ENCODE measurements at places on chromosomes 13 and 19. TPM values are rescaled to one million over a fixed set of nuclear protein-coding genes. Genes with fewer than 3 reads are reported as not detected.

Gene PTGER1
- polyA plus RNA-seq: 0.63 TPM

Gene CTU1
- polyA plus RNA-seq: 3.3 TPM

Gene C3
- 10.0 TPM for polyA plus RNA-seq

Gene CRLF1
- polyA plus RNA-seq: 6.6 TPM

GRCh38 chr13:36436811-36437210, 4.5 kb downstream of the CCNA1 start:
- no peak for DNase-seq

DNA sequence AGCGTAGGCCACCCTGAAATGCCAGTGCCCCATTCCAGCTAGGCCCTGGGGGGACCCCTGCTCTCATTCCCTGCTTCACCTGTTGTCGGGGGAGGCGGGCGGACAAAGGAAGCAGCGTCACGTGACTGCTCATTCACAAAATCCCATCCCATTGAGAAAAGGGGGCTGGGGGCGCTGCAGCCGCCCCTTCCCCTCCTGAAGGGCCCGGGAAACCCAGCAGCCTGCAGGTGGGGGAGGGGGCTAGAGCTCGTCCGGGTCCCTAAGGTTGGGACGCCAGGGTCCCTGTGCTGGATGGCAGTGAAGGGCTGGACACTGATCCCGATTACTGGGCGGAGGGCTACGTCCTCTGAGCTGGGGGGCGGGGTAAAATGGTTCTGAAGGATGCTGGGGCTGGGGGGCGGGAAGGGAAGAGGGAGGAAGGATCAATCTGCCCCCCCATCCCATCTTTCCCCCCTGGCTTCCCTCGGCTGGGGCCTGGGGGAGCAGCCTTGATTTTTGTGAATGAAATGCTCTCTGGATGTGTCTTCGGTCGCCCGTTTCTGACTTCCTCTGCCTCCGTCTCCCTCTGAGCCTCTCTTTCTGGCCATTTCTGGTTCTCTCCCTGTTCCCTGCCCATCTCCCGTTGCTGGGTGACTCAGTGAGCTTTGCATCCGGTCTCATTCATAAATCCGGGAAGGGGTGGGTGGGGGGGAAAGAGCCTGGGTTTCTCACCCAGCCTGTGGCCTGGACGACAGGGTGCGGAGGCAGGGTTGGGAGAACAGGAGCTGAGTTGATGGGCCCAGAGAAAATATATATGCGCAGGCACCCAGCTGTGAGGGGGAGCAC, 816 bp downstream of the SPRED3 start:
- no peak for DNase-seq

DNA sequence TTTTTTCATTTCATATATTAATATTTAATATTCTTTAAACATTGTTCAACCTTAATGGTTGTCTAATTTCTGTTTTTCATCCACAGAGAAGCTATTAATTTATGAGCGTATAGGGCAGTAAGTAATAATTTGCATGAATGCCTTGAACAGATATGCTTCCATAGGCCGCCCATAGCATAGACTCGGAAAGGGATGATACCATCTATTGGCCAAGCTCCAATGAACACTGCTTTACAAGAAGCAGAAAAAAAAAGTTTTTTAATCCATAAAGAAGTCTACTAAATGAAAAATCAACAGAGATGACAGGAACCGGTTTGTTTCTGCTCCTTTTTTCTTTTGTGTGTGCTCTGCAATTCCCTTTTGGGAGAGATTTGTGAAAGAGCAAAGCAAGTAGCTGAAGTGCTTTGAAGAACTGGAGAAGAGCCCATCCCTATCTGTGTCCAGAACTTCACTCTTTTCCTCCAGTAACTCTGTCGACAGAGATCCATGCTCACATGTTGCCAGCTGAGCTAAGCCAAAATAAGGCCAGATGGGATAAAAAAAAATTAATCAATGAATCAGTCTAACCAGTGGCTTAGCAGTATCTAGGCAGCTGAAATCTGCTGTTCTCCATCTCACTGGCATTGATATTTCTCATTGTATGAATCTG, 215.9 kb upstream of the SOX21 start:
- DNase-seq: no peak

- DNase-seq: no peak
Observed at GRCh38 chr19:19866611-19867248, 1.0 kb downstream of the ZNF253 start.

DNA sequence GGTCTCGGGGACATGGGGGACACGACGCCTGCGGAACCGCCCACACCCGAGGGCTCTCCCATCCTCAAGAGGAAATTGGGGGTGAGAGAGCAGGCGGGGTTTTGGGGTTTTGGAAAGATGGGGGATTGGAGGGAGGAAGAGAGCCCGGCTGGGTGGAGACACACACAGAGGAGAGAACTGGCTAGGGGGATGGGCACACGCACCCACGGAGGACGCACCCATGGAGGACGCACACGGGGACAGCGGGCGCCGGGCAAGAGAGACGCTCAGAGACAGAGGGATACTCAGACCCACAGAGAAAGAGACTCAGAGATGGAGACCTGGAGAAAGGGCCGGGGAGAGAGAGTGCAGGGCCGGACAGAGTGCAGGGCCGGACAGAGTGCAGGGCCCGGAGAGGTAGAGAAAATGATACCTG, 52.1 kb downstream of the MAP4K1 start:
- DNase-seq: no peak

DNA sequence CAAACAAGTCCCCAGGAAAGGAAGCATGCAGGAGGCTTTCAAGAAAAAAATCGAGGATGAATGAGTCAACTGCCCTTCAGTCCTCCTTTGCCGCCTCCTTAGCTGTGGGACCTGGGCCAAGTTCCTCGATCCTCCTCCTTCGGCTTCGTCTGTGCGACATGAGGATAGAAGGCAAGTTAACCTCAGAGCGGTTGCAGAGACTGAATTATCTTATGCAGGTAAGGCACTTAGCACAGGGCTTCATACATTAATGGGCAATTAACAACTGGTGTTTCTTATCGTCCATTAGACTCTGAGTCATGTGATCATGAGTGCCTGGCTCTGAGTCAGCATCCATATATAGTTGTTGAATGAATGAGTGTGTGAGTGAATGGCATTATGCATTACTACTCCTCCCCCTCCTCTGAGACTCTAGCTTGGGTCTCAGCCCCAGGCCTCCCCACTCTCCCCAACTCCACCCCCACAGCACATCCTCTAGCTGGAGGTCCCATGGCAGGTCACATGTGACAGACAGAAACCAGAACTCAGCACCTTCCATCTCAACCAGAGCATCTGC, 1.6 kb upstream of the TTC9B start:
- DNase-seq: no peak

- no peak for DNase-seq
Observed at GRCh38 chr13:111216166-111216960, 101.3 kb downstream of the ARHGEF7 start.

GRCh38 chr13:51785712-51786424, 18.1 kb downstream of the DHRS12 start:
- DNase-seq: peak; percentile 38

- no peak for DNase-seq
Observed at GRCh38 chr19:42512130-42512636, 16.1 kb downstream of the CEACAM1 start.

DNA sequence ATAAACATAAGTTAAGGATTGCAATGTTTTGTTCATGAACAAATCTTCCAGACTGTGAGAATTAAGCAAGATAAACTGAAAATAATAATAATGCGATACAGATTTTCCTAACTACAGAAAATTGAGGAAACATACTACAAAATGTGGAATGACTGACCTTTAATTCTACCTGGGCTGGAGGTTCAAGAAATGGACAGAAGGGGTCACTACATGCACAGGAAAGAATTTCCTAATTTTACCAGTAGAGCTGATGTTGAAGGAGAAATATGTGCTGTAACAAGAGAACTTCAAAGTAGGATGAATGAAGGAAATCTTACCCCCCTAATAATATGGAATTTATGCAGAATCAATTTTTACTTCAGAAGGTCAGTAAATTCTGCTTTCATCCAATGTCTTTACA, 62.3 kb downstream of the ZNF627 start:
- no peak for DNase-seq
